ENCODE measurements at places on chromosomes 7 and 10.

DNA sequence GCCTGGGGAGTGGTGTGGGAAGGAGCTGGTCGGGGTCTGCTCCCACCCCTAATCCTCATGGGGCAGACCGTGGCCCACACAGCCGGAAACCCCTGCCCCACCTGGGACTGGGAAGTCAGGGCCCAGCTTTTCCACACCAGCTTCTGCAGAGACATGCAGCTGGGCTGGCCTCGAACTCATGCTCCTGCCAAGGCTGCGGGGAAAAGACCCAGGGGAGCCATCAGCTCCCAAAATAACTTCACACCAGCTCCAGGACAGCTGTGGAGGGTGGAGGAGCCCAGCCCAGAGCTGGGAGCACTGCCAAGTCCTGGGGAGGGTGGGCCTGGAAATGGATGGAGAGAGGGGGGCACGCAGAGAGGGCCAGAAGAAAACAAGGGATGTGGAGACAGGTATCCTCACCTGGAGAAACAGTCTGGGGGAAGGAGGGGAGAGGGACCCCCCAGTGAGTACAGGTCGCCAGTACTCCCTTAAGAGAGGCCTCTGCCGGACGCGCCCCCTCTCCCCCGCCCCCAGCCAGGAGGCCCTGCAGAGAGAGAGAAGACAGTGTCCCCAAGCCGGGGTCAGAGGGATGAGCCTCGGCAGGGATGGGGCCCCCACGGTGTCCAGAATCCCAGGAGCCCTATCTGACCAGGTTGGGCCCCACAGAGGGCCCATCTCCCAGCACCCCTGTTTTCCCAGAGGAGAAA lies 11.5 kb upstream of the GRIFIN start:
- DNase-seq = no peak

- peak; percentile 35 for DNase-seq
Measured at GRCh38 chr10:26090026-26090425, 126.5 kb upstream of the GAD2 start.

DNA sequence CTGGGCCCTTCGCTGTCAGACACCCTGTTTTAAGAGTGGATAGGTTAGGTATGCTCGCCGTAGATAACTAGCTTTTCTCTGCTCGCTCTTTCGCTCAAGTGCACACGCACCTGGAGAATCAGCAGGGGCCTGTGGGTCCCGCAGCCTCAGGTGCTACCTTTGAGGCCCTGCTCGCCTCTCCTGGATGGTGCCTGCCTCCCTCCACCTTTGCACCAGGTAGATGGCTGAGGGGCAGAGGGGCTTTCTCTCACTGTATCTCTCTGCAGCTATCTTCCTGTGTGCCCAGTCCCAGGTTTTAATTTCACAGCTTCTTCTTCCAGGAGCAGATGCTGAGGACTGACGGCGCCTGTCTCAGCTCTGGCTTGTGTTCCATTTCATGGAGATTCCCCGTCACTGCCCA lies 227.9 kb downstream of the TCF7L2 start:
- no peak for DNase-seq

GRCh38 chr7:7731732-7732131 lies 13.3 kb upstream of the RPA3 start:
- no peak for DNase-seq

DNA sequence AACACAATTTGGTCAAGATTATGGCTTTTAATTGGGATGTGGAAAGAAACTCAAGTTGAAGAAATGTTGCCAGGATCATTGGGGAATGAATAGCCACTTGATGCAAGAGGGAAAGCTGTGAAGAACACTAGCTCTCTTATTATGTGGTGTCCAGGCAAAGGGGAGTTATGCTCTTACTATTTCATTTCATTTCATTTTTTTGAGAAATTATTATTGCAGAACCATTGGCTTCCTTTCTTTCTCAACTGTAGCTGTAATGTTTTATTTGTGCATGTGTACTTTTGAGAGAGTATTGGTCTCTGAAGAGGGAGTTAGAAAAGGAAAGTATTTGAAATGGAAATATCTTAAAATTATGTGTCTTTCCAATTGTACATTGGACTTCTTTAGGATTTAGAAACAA lies 312.6 kb upstream of the BMPER start:
- no peak for DNase-seq

GRCh38 chr7:126495001-126495400 lies 757.7 kb downstream of the GRM8 start:
- DNase-seq = no peak

- DNase-seq = peak; percentile 74
Measured at GRCh38 chr7:55538538-55538937, 33.8 kb downstream of the VOPP1 start.

DNA sequence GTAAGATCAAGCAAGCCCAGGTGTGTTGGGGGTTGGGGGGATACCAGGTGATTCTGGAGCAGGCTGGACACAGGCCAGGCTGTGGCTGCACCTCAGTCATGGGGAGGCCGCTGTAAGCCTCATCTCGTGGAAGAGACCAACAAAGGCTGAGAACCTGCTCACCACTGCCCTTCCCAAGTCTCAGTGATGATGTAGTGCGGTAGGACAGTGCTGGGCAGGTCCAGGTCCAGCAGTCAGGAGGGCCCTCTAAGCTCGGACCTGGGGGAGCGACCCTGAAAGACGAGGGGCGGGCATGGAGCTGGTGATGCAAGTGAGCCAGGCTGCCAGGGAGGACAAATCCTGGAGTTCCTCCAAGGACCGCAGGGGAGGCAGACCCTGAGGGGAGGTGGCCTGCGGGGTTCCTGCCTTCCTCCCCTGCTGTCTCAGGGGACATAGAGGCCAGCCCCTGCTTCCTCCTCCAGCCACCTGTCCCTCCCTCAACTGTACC lies 3.3 kb upstream of the PWWP2B start:
- no peak for DNase-seq

DNA sequence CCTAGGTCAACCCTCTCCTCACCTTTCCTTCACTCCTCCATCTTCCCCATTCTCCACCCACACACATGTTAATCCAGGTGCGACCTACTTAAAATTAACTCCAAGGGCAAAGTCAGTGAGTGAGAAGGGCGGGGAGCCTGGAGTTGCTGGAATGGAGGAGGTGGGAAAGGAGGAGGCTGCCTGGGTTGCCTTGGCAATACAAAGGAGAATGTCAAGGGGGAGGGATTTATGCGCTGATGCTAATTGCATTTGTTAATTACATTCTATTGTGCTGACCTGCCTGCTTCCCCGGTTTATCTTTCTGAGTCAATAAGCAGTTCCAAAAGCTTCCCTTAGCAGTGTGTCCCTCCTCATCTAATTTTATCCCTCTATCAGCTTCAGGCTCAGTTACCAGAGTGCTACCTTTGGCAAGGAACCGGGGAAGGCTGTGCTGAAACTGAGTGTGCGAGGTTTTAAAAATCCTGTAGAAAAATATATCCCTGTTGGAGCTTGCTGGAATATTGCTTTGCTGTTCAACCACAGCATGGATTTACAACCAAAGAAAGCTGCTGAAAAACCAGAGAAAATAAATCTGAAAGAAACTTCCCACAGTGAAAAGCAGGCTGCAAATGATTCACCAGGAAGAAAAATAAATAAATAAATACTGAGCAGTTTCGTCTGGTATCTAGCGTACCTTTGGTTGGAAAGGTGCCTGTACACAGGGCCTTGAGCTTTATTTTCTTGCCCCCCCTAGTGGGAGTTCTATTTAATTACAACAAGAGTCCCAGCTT lies 113.2 kb upstream of the DGKB start:
- DNase-seq = peak; percentile 3

GRCh38 chr10:125159486-125159931 lies 854 bp downstream of the CTBP2 start:
- no peak for DNase-seq

- no peak for DNase-seq
Measured at GRCh38 chr10:132946-133898, 2.0 kb upstream of the ZMYND11 start.

DNA sequence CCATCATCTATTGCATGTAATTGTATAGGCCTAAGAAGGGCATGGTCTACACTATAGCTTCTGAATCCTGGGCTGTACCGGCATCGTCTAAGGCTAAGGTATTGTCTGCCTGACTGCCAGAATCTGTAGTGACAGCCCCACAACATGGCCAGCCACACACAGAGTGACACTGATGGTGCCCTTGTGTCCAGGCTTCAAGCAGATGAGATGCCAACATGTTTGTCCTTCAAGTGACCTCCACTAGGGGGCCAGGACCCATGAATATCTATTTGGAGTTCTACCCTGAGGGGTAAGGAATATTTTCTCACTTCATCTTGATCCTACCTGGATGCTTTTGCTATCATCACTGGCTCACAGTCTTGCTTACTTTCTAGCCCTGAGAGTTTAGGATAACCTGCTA lies 1.5 kb downstream of the CYP3A7 start:
- no peak for DNase-seq

DNA sequence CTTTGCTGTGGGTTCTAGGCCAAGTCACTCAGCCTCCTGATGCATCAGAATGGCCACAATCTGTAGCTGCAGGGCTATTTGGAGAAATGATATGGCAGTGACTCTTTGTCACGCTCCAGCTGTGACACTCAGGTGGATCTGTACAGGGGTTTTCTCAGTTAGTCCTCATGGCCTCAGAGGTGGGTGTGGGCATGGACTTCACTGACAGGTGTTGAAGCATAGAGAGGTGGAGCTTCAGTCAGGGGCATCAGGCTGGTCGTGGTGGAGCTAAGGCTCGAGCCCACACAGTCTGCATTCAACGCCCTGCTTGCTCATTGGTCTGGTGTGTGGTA lies 21.2 kb downstream of the PALD1 start:
- DNase-seq = no peak

DNA sequence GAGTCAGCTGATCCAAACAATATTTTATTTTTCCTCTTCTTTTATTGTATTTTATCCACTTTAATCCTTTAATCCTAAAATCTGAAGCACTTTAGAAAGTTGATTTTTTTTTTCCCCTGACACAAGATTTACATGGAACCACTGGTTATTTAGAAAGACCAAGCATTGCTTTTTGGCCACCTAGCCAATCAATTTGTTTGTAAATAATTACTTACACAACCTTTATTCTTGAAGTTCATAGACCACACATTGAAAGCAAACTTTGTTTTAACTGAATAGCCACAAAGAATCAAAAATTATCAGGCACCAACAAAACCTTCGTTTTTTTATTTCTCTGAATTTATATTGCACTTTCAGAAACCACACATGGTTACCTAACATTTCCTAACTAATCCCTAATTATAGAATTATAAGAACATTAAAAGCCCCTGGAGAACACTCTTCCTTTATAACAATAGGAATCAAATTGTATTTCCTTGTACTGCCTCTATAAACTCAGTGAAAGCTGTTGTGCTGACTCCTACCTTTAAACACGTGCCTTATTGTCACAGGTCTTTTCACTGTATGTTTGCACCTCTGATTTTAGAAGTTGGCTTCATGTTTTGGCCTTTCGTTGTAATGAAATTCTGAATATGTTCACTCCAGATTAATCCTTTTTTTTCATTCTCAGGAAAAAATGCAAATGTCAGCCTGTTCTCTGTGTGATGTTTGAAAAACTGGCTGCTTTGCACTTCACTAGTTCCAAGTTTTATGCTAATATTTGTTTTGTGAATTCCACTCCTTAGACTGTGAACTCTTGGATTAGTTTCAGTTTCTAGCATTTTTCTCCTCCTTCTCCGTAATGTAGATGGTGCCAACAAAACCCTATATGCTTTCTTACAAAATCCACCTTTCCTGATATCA lies 1511.9 kb downstream of the REEP3 start:
- DNase-seq = no peak

DNA sequence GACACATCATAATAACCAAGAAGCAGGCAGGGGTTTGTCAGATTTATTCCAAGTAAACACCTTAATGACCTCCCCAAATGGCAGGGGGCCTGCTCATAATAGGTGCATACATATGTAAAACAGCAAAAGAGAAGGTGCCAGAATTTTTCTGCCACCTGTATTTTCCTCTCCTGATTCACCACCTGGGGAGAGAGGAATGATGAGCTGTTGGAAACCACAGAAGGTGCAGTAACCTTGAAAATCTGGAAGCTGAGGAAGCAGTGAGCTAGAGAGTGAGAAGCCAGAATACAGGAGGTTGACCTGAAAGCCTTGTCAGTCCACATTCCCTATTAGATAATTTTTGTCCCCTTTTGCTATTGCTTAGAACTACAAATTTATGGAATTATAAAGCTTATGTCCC lies 46.2 kb upstream of the PDE1C start:
- no peak for DNase-seq

- DNase-seq = no peak
Measured at GRCh38 chr10:51705774-51706173, 6.4 kb upstream of the CSTF2T start.

GRCh38 chr10:23095966-23096801 lies 805 bp downstream of the MSRB2 start:
- peak; percentile 38 for DNase-seq

- no peak for DNase-seq
Measured at GRCh38 chr10:62170732-62171131, 97.9 kb downstream of the RTKN2 start.

DNA sequence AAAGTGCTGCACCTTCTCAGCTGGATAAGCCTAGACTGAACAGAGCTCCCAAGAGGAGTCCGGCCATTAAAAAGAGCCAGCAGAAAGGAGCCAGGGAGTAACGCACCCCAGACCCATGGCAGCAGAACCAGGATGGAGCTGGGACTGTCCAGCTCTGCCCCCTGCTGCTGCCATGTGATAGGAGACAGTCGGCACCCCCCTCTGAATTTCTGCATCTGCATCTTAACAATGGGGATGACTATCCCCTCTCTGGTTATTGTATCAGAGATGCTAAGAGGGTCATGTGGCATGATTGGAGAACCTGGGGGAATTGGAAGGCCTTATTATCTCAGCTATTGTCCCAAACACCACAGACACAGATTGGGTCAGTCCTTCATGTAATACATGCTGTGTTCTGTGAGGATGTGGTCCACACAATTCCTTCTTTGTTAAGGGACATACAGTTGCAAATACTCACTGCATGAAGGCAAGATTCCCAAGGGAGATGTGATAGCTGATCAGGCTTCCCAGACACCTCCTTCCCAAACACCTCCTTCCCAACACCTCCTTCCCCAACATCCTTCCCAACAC lies 29.3 kb downstream of the PLEKHS1 start:
- no peak for DNase-seq

DNA sequence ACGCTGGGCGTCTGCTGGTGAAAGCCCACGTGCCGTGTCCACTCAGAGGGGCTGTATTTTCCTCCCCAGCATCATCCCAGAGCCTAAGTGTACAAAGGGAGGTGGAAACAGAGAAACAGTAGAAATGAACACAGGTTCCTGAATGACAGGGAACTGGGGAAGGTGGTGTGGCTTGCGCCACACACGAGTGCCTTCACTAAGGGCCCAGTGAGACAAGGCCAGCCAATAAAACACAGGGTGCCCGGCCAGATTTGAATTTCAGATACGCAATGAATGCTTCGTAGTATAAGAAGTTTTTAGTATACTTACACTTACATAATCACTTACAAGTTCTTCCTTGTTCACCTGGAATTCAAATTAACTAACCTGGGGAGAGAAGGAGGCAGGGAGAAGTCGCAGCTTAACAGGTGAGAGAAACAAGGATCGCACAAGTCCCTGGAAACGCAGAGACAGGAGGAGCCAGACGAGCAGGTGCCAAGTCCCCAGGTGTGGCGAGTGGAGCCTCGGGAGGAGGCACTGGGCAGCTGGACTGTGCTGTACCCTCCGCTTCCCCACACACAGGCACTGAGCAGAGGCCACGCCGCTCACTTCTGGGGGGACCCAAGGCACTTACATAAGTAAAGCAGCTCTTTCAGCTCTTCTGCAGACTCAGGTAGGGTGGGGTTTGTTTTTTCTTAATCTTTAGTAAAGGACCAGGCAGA lies 105.2 kb upstream of the MGMT start:
- no peak for DNase-seq
